ENCODE measurements at places on chromosomes 7 and 10. TPM values are rescaled to one million over a fixed set of nuclear protein-coding genes. Genes with fewer than 3 reads are reported as not detected.

DNA sequence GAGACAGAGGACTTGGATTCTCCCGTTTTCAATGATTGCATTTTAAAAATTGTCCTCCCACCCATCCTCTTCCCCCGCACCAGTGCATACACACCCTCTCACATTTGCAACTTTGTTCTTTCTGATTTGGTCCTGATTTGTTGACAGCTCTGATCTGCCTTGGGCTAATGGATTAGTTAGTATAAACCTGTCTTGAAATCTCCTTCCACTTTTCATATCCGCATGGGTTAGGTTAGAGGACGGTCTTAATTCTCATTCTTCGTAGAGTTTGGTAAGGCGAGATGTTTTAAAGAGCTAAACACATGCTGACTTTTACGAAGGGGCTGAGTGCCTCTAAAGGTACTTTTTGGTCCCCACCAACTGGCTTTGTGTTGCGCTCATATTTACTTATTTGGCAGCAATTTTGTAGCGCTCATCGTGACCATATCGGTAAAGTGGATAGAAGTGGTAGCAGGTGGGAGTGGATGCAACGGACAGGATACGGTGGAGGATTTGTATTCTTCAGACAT, 1.1 kb downstream of the AHR start:
- no peak for DNase-seq

DNA sequence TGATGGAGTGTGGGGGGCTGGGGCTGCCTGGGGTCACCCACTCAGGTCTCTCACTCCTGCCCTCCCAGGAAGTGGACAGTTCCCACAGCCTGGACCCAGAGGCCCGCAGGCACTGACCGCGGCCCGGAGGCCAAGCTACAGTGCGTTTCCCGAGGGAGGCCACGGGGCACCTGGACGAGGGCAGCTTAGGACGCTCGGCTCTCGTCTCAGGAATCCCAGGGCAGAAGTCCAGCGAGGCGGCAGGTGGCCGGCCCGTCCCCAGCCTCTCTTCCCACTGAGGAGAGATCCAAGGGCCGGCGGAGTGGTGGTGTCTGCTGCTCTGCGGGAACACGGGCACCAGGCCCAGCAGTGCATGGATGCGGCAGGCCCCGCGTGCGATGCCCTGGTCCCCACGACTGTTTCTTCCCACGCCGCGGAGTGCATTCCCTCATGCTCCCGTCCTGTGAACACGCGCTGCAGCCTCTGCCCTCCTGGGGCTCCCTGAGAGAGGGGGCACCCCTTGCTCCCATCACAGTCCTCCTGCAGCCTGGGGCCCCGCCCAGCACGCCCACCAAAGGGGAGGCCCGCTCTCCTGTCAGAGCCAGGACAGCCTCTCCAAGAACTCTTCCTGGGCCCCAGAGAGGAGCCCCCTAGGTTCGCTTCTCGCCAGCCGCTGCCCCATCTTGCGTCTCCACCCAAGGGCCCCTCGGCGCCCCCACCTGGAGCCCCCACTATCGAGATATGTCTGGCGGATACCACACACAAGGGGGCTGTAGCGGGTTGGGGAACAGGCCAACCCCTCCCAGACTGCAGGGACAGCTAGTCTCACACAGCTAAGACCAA, 24.3 kb upstream of the GPR146 start:
- DNase-seq, result no peak

GRCh38 chr7:52154382-52154781, 837.8 kb upstream of the COBL start:
- no peak for DNase-seq

DNA sequence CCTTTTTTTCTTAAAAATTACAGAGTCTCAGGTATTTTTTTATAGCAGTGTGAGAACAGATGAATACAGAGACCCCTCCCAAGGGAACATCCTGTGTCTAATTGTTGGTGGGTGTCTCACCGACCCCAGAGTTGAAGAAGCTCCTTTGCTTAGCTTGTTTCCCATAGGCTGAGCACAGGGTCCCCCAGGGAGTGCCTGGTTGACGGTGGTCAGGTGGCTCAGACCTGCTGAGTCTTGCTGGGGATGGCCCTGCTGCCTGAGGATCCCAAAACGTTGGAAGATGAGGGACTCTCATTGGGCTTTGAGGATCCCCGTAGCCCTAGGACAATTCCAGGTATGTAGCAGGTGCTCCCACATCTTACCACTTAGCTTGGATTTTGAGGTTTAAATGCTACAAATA, 19.5 kb downstream of the SCART1 start:
- no peak for DNase-seq

The SUGCT gene
- 16.5 TPM for polyA plus RNA-seq

All from BJ (cell line).